ENCODE measurements at places on chromosomes 5 and 9.

GRCh38 chr5:82259172-82259800 is 18.9 kb downstream of the RPS23 start:
- DNase-seq: no peak

GRCh38 chr9:35935755-35936509 is 22.0 kb downstream of the OR2S2 start:
- no peak for DNase-seq

GRCh38 chr5:9852671-9853070 is 222.5 kb upstream of the TAS2R1 start:
- DNase-seq: no peak

DNA sequence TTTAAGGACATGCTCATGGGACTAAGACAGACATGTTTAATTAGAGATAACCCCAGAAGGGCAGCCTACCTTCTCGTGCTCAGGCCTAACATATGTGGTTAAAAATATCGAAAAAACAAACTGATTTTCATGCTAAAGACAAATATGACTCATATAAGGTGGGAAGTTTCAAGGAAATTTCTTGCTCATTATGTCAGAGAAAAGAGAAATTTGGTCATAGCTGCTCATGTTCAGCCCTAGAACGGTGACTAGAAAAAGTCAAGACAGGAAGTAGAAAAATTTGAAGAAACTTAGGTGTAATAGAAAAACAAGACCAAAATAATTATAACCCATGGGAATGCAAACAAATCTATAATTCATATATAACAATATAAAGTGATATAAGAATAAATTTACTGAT is 120.6 kb downstream of the PRDM9 start:
- DNase-seq: no peak

GRCh38 chr9:21830589-21830988 is 28.2 kb downstream of the MTAP start:
- DNase-seq: no peak

DNA sequence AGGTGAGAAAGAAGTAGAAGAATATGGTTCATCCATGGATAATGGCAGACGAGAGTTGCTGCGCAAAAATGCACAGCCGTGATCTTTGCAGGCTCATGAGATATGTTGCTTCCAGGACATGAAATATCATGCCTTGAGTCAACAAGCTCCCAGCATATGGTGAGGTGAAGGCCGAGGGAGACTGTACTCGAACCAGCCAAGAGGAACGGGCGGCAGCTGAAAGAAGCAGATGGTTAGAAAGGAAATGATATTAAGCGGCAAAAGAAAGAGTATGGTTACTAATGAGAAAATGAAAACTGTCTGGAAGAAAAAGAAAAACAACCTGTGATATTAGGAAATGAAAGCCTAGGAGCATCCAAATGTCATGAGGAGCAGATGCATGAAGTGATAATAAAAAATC is 344.7 kb upstream of the DAP start:
- DNase-seq: no peak

GRCh38 chr5:54438620-54439389 is 16.7 kb upstream of the HSPB3 start:
- no peak for DNase-seq

- DNase-seq: no peak
These were observed 116.6 kb upstream of the ABCA1 start for GRCh38 chr9:105044518-105044917.

DNA sequence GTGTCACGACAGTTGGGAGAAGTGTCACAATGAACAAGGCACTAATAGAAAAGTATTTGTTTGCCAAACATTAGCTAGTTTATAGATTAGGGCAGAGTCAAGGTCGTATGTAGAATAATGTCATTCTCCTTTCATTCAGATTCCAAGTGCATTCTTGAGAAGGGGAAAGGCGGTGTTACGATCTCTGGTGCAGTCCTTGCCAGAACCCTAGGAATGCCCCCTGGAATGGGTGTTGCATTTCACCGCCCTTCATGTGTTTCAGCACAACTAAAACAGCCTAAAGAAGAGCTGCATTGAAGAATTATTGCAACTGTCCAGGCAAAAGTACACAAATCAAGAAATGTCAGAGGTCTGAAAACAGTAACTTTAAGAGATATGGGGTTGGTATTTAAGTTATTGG is 721.0 kb upstream of the WWC1 start:
- no peak for DNase-seq

DNA sequence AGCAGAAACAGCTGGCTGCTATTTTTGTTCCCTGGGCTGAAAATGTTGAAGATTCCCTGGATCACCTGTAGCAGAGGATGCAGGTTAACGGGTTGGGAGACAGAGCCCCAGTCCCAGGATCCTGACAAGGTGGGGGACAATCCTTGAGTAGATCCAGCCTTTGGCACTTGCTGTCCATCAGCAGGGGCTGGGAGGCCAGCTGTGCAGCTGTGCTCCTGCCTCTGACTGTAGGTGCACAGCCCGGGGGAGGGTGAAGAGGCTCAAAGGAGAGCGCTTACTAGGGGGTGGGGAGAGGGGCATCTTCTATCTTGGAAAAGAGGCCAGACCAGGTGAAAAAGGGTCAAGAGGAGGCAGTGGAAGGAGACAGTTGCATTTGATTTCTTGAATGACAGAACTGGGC is 3.5 kb upstream of the DDX41 start:
- no peak for DNase-seq

DNA sequence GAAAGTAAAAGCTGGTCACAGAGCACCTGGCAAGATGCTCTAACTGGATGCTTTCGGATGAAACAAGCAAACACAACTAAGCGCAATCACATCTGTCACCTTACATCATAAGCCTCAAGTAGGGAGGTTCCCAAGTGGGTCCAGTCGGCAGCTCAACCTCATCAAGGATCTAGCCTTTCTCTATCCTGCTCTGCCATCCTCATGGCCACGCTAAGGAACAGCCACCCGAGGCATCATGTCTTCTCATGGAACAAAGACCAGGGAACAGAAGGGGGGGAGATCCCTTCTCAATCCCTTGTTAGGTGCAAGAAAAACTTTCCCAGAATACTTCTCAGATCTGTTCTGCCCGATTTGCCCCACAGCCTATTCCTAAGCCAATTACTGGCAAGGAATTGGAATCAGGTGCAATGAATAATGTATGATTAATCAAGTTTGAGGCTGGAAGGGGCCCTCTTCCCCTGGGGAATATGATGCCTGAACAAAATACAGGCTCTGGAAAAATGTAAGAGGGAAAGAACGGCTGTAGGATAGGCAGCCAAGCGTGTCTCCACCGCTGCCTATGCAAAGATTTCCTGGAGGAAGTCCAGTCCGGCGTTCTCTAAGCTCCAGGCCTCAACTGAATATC is 1.3 kb upstream of the HABP4 start:
- no peak for DNase-seq

GRCh38 chr9:7223981-7224380 is 466.2 kb downstream of the KDM4C start:
- no peak for DNase-seq

DNA sequence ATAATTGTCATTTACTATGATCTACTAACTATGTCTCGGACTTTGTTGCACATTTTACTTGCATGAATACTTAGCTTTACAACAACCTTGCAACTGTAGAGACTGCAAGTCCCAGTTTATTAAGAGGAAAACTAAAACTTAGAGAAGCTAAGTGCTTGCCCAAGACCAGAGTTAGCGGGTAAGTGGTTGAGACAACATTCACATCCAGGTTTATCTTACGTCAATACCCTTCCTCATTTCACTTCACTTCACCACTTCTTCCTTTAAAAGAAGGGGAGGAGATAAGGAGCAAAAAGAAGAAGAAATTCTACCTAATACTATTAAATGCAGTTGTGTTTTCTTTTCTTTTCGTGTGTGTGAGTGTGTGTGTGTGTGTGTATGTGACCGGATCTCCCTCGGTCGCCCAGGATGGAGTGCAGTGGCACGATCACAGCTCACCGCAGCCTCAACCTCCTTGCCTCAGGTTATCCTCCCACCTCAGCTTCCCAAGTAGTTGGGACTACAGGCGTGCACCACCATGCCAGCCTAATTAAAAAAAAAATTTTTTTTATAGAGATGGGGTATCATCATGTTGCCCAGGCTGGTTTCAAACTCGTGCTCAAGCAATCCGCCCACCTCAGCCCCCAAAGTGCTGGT is 37.4 kb downstream of the MEGF9 start:
- DNase-seq: no peak

GRCh38 chr5:82164977-82165713 is 113.0 kb downstream of the RPS23 start:
- DNase-seq: no peak

DNA sequence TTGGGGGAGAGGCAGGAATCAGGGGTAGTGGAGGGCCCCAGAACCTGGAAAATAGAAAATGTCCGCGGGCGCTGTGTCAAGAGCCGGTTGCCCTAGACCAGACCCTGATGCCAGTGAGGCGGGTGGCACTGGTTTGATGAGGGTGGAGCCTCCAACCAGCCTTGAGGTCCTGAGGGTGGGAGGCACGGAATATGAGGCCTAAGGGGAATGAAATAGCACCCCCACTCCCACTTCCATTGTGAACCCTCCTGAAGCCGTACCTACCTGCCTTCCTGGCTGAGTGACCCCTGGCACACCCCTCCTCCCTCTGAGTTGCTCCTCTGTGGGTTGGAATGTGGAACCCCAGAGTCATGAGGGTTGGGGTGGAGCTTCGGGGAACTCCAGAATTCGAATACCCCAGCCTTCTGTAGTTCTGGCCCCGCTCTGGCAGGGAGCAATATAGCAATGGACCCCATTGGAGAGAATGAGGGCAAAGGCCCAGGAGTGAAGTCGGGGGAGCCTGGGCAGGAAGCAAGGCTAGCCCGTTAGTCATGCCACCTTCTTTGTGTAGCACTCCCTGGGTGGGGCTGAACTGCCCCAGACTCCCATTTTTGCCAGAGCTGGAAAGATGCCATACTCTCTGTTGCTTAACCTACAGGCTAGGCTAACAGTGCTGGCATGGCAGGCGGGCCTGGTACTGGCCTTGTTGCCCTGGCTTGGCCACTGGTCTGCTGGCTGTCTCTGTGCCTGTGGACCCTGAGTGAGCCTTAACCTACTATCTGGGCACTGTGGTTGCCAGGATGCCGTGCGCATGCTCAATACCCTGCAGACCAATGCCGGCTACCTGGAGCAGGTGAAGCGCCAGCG is 1.0 kb downstream of the FPGS start:
- no peak for DNase-seq

GRCh38 chr5:31832966-31833365 is 194.0 kb downstream of the PDZD2 start:
- no peak for DNase-seq

DNA sequence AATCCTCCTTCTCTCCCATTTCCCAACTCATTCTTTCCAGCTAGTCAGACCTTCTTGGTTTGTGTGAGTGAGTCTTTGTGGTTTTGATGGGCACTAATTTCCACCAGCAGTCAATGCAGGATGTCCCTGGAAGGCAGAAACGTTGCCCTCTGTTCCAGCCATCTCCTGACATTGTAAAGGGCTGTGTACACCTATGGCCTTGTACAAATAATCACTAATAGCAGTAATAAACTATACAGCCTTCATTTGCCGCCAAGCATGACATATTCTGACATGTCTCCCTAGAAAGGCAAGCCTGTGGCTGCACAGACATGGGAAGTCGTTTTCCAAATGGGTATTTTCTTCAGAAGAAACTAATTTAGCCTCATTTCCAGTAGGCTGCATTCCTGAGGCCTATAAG is 18.4 kb upstream of the DENND1A start:
- DNase-seq: no peak

DNA sequence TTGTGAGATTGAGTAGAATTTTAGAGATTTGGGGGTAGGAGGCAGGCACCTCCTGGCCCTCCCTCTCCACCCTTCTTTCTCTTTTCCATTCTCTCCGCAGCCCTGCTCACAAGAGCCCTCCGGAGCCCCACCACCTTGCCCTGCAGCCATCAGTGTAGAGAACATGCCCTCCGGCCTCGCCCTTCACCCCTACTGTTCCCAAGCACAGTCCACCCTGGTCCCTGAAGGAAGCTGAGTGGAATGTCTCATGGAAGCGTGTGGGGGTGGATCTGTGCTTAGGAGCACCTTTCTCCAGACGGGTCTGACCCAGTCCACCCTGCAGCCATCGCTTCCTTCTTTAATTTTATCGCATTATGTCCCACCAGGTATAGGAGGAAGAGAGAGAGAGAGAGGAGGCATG is 267.1 kb downstream of the NSG2 start:
- no peak for DNase-seq

GRCh38 chr5:77337246-77337645 is 126.8 kb downstream of the PDE8B start:
- no peak for DNase-seq

DNA sequence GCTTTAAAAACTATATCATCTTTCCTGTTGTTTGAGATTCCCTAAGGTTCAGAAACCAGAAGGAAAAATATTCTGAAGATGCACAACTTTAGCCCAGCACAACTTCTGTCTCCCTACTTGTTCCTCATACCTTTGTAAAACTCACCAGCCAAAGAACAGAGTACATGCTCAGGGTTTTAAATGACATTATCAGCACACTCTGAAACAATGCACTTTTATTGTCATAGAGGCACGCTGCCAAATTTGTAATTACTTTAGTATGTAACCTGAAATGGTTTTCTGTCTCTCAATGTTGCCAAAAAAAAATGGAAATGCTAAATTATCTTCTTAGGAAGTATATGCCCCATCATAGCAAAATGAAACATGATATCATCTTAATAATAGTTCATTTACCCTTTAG is 383.6 kb upstream of the CDH6 start:
- no peak for DNase-seq

- no peak for DNase-seq
These were observed 132.7 kb upstream of the DMRT1 start for GRCh38 chr9:708551-709432.

DNA sequence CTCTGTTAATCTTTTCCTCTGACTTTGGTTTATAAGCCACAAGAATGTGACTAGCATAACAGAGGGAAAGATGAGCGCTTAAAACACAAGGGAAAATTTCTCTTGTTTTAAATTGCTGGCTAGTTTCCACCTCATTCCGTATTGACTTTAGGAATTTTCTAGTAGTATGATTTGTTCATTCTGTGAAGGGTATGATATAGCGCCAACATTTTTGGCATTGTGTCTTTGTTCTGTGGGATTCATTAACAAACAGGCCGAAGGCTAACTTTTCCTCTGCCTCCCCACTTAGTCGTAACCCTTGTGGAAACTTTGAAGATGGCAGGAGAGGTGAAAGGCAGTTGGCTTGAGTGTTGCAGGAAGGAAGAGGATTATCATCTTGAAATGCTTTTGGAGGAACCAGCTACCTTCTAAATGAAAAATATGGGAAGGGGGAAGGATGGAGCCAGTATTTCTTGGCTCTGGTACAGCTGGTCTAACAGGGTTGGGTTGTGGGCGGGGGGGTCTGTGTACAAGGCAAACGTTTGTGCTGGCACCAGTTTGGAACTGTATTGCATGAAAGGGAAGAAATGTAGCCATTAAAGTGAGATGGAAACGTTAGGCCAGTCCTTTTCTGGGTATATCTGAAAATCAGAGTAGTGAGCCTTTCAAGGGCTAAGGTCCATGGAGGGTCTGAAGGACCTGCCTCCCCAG is 21.5 kb upstream of the DMRT2 start:
- no peak for DNase-seq

Measured in stimulated activated CD8-positive, alpha-beta memory T cell treated with anti-CD3 and anti-CD28 coated beads, Interleukin-15, amount 100 ng/mL, for 24 hours (primary cell).